ENCODE measurements at places on chromosomes 7 and 10. TPM values are rescaled to one million over a fixed set of nuclear protein-coding genes. Genes with fewer than 3 reads are reported as not detected.

FAM13C gene
- total RNA-seq: not detected

GRCh38 chr7:40675741-40676140 is 540.9 kb downstream of the SUGCT start:
- no peaks in the 10 kb centered on the region for H3K27me3 ChIP-seq
- no peak overlapping the region for H3K27ac ChIP-seq
- no peaks in the 10 kb centered on the region for H3K4me1 ChIP-seq
- no peak overlapping the region for H3K4me3 ChIP-seq
- no peaks in the 10 kb centered on the region for H3K36me3 ChIP-seq

DNA sequence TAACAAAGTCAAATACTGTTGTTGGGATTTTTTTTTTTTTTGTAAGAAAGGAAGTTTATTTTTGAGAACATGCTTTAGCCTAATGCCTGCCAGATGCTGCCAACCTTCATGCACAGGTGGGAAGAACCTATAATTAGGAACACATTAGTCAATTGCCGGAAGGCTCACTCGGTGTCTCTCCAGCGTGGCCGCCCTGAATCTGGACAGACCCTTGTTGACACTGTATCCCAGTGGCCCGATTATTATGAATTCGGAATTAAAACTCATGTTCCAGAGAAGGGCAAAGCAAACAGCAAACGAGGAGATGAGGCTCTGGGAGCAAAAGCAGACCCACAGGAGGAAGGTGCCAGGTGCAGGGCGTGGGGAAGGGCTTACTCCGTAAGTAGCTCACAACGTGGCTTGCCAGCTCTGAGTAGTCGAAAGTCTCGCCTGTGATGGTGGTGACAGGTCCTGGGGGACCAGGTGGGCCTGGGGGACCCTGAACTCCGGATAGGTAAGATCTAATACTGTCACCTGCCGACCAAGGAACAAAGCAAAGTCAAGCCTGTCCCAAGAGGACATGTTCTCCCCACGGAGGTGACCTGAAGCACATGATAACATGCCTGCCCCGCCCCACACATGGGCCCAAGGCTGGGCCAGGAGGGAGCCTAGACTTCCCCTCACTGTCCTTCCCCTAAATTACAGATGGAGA is 48.3 kb downstream of the COL17A1 start:
- H3K36me3 ChIP-seq: no peaks in the 10 kb centered on the region
- no peak overlapping the region for H3K4me3 ChIP-seq
- H3K27ac ChIP-seq: no peak overlapping the region
- H3K4me1 ChIP-seq: no peaks in the 10 kb centered on the region

DNA sequence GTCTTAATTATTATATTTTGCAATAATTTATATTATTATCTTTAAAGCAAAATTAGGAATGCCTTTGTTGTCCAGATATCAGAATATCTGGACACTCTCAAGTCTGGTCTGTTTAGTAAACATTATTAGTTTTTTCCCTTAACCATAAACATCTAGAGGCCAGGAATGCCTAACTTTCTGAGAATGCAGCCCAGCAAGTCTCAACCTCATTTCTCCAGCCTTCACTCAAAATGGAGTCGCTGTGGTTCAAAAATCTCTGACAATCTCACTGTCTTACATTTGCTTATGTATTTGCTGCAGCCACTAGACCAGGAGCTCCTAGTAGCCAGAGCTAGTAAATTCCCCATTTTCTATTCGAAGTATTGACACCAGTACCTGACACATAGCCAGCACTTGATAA is 49.7 kb upstream of the INHBA start:
- H3K4me1 ChIP-seq: peaks cover 9% of the 10 kb centered on the region
- no peak for DNase-seq
- H3K36me3 ChIP-seq: no peaks in the 10 kb centered on the region
- H3K27ac ChIP-seq: no peak overlapping the region

- H3K27ac ChIP-seq: no peak overlapping the region
- H3K4me1 ChIP-seq: no peaks in the 10 kb centered on the region
- H3K4me3 ChIP-seq: no peak overlapping the region
- H3K36me3 ChIP-seq: no peaks in the 10 kb centered on the region
Observed at GRCh38 chr10:123395906-123396305, 241.7 kb downstream of the BUB3 start.

DNA sequence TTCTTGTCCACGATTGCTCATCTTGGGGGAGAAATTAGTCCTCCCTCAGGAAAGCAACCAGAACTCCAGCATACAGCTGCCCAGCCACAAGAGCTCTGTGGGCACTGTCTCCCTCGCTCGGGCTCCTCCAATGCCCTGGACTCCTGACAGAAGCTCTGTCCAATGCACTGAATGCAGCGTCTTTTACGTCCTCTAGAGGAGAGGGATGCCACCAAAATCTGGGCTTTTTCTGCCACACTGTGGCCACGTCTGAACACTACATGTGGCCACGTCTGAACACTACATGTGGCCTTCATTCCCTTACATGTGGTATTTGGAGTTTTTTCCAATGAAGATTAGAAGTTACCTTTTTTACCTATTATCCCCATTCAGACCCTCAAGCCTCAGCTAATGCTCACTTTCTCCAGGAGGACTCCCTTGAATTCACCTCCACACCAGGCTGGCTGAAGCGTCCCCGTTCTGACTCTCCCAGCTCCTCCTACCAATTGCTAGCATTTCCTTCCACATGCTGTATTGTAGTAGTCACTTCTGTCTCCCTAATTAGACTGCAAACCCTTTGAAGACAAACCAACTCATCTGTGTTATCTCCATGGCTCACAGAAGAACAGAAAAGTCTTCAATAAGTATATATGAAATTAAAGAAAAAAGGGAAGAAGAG is 134.3 kb upstream of the PDE1C start:
- peak; percentile 58 for DNase-seq
- peaks cover 11% of the 10 kb centered on the region for H3K27me3 ChIP-seq
- H3K4me1 ChIP-seq: no peaks in the 10 kb centered on the region
- no peaks in the 10 kb centered on the region for H3K36me3 ChIP-seq

- H3K27me3 ChIP-seq: no peaks in the 10 kb centered on the region
- no peak overlapping the region for H3K27ac ChIP-seq
- peaks cover 15% of the 10 kb centered on the region for H3K4me1 ChIP-seq
- no peak for DNase-seq
Observed at GRCh38 chr10:104306897-104307296, 31.4 kb downstream of the ITPRIP start.
